Memory B cell (primary cell): ENCODE measurements at places on chromosomes 16 and 17.

DNA sequence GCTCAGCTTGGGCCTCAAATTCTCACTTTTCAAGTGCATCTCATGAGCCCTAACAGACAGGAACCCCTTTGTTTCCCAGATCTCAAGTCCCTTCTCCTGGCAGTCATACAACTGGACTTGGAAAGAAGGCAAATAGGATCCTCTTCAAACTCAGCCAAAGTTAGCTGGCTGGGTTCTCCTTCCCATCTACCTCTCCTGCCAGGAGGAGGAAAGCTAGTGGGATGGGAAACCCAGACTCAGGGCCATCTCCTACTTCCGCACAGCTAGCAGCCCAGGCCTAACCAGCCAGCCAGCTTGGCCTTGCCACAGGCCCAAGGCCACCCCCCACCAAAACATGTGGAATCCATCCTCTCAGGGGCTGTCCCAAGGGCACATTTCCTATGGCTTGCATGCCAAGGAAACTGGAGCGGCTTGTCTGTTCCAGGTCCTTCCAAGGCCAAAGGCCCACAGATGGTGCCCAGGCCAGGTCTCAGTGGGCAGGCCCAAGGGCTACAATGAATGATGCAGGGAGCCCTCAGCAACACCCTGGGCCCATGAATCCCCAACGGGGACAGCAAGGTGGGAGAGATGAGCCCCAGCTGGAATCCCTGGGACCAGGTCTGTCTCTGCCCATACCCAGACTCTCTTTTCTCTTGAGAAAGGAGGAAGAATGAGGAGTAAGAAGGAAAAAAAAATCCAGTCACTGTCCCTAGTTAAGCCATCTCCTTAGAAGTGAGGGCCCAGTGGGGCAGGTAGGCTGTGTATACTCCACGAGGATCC is 1.7 kb downstream of the SMARCD2 start:
- DNase-seq = no peak

DNA sequence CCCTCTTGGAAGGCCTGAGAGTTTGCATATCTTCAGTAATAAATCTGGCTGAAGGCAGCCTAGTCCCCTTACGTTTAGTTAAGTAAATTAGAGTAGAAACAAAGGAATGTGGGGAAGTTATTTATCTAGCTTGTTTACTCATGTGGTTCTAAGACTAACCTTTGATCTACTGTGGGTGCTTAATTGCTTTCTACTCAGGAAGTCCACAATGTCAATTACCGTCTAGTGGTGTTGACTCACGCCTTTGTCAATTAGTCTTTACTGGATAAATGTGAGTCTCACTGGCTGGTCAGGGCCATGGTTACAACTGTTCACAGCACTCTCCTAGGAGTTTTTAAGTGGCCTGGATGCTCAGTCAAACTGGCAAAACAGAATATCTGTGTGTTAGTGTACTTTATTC is 2338.4 kb downstream of the TP53TG3F start:
- no peak for DNase-seq

GRCh38 chr16:30927789-30928378 is 4.5 kb downstream of the FBXL19 start:
- no peak for DNase-seq

- no peak for DNase-seq
These were observed 17.3 kb downstream of the BAHCC1 start for GRCh38 chr17:81412490-81413093.

DNA sequence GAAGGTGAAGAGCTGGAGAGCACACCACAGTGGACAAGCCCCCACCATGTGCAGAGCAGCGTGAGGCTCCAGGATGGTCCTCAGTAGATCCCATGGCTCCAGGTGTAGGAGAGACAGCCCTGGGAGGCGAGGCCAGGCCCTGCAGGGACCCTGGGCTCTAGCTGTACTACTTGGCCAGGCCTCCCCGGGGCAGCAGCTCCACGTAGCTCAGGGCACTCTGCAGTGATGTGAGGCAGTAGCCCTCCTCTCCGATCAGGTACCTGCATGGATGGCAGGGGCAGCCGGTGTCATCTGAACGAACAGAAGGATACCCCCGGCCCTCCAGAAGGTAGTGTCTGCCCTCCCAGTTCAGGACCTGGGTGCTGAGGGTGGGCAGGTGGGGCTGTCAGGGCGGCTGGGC is 6.2 kb upstream of the SPATA2L start:
- DNase-seq = no peak

- no peak for DNase-seq
These were observed 13.8 kb downstream of the ITGB3 start for GRCh38 chr17:47267354-47267828.

DNA sequence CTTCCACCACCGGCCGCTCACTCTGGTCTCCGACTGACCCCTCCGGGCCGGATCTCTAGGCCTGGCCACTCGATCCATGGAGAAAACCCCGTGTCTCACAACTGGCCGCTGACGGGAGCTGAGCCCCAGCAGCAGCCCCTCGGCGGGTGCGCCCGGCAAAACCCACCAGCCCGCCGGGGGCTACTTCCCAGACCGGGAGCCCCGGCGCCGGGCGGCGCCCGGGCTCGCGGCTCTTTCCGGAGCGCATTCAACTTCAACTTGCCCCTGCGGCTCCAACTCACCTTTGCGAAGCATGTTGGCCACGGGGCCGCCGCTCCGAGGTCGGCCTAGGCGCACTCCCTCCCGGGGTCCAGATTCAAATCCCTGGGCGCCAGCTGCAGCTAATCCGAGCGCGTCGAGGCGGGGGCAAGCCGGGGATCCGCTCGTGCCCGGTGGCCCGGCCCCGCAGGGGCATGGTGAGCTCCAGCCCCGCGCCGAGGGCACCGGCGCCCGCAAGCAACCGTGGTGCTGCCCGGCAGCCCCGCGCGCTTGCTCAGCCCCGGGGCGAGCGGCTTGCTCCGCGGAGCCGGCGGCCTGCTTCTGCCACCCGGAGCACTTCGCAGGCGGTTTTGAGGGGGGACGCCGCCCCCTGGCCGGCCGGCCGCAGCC is 438 bp downstream of the RTN4RL1 start:
- no peak for DNase-seq

DNA sequence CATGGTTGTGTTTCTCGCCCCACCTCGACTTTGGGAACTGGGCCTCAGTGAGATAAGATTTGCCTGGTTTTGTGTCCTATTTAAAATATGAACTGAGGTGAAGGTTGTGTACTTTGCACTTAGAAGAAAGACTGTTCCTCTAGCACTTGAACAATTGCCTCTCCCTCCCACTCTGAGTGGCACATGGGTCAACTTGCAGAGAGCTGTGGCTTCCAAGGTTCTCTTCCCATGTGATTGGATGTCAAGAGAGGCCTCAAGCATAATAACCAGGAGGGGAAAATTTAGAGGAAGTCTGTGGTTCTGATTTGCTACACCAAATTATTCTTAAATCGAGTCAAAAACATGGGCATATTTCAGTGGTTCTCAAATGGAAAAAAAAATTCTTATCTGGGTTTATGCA is 329.2 kb downstream of the HS3ST3B1 start:
- DNase-seq = no peak

DNA sequence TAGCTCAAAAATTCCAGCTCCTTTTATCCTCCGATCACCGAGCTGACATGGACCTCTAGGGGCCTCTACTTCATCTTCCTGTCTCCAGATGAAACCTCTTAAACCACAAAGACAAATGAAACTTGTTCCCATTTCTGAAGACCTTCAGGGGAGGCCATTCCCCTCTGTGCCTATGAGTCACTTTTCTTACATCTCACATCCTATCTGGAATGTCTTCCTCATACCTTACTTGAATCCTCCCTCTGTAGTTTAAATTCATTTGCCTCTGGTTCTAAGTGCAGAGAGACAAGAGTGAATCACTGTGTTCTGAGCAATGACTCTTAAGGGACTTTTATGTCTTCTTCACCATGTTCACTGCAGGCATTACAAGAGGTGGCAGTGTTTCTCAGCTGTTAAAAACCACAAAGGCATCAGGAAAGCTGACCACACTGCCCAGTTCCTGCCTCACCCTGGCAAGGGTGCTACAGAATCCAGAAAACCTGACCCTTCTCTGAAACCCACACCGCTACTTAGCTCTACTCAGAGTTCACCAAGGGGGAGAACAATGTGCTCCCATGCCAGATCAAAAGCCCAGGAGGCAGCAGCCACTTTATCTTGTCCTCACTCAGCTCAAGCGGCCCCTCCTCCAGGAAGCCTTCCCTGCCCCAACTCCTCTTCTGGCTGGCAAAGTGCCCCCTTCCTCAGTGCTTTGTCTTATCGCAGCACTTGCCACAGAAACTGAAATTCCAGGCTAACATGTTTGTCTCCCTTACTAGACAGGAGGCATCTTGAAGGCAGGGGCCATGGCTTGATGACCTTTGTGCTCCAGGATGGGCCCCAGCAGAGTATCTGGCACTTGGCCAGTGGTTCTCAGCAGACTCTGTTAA is 6.4 kb downstream of the CUEDC1 start:
- no peak for DNase-seq

DNA sequence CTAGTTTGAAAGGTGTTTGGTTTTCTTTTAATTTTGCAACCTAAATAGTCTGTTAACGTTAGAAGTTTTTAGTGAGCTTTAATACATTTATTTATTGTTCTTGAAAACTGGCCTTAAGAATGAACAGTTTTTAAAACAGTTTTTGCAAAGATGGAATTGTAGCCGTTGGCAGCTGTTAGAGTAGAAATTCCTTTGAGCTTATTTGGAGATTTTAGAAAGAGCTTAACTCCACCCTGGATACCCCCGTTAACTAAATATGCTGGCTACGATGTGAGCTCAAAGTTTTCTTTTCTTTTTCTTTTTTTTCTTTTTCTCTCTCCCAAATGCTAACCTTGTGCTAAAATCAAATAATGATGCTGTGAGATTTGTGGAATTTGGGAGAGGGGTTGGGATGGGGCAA is 75.2 kb downstream of the COX10 start:
- DNase-seq = no peak

DNA sequence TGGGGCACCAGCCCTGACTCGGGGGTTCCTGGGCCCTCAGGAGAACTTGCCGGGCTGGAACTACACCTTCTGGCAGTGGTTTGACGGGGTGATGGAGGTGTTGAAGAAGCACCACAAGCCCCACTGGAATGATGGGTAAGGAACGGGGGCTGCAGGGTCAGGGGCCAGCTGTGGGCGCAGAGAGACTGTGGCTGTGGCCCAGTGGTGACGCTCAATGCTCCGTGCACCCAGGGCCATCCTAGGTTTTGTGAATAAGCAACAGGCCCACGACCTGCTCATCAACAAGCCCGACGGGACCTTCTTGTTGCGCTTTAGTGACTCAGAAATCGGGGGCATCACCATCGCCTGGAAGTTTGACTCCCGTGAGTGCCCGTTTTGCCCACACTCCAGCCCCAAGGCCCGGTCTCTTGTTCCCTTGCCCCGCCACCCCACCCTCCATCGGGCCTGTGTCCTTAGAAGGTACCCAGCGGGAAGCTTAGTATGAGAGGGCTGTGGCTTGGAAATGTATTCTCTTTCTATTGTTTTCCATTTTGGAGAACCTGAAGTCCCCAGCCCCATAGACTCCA is 19.1 kb downstream of the STAT5A start:
- DNase-seq = no peak

DNA sequence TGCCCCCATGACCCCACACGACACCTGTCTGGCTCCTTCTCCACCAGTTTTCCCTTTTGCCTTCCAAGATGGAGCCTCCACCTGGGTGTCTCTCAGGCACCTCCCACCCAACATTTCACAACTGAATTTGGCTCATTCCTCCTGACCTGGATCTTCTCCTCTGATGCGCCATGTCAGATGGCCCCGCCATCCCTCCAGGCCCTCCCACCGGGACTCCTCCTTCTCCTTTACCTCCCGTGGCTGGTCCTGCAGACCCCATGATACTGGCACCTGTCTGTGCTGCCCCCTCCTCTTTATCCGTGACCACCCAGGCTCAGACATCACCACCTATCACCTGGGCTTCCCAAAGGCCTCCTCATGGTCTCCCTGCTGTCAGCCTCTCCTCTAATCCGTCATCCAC is 4.7 kb downstream of the TRPV3 start:
- DNase-seq = no peak

GRCh38 chr16:53041320-53042051 is 11.2 kb downstream of the CHD9NB start:
- no peak for DNase-seq

DNA sequence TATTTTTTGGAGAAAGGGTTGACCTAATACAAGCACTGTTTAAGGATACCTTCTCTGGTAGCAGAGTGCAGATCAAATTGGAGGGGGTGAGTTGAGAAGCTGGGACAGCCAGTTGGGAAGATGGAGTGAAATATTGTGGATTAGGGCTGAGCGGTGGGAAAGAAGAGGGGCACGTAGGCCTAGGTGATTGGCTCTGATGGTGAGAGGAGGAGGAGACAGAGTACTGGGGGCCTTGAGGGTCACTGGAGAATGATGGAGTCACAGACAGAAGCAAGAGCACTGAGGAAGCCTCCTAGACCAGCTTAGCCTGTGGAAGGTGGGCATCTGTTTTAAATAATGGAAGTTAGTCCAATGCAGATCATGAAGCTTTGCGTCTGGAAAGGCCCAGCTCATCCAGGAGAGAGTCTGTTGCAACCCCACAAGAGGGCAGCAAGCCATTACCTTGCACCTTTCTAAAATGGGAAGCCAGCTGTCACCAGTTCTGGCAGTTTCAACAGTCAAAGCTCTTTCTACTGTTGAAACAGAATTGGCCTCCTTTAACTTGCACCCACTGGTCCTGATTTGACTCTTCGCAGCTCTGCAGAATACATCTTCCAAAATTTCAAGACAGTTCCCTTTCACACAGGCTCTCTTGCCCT is 11.8 kb downstream of the SLC9A5 start:
- peak; percentile 28 for DNase-seq

DNA sequence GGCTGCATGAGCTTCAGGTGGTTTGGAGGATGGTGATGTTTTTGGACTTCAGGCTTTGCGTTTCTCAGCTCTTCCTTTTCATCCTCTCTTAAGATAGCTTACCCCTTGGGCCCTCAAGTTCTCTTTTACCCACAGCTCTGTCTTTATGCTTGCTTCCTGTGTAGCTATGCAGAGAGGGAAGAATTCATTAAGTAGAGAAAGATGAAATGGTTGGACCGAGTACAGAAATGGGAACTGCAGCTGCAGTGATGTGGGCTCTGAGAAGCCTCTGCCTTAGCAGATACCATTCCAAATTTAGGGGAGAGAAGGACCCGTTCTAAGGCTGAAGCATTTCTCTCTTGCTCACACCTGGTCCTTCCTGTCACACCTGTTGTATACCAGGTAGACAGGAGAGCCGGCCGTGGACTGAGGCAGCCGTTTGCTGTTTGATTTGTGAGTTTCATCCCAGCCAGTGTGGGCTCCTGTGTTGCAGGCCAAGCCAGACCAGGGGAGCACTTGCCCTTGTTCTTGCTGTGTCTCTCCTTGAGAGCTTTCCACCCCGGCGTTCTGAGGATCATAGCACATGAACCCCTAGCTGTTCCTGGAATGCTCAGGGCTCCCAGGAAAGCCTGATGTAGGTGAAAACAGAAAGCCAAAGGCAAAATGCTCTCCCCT is 392.7 kb downstream of the CPPED1 start:
- no peak for DNase-seq

GRCh38 chr16:1984347-1985225 is 593 bp downstream of the GFER start:
- no peak for DNase-seq
